ENCODE measurements at places on chromosomes 1 and 21. TPM values are rescaled to one million over a fixed set of nuclear protein-coding genes. Genes with fewer than 3 reads are reported as not detected.
A peak's percentile ranks its signal among the peaks of the same experiment; 100 is the strongest.

- no peak for DNase-seq
These were observed 179.2 kb upstream of the LMO4 start for GRCh38 chr1:87149241-87150041.

DNA sequence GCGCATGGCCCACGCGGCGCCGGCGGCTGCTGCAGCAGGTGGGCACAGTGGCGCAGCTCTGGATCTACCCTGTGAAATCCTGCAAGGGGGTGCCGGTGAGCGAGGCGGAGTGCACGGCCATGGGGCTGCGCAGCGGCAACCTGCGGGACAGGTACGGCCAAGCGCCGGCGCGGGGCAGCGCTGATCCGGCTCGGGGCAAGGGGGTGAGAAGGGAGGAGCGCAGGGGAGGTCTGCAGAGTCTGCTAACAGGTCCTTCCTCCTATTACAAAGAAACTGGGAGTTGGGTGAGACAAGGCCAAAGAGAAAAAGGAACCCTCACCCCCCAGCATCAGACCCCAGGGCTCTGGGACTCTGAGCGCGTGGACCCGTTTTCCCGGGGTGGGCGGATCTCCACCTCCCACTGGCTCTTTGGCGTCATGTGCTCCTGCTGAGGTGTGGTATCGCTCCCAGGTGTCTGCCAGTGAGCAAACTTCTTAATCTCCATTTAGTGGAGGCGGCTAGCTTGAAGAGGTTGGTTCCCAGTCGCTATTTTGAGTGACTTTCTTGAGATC is 431 bp downstream of the MTARC1 start:
- DNase-seq = peak; percentile 52

- no peak for DNase-seq
These were observed 11.6 kb downstream of the DPYD start for GRCh38 chr1:97909266-97909665.

The GUCA2A gene
- total RNA-seq = not detected

DNA sequence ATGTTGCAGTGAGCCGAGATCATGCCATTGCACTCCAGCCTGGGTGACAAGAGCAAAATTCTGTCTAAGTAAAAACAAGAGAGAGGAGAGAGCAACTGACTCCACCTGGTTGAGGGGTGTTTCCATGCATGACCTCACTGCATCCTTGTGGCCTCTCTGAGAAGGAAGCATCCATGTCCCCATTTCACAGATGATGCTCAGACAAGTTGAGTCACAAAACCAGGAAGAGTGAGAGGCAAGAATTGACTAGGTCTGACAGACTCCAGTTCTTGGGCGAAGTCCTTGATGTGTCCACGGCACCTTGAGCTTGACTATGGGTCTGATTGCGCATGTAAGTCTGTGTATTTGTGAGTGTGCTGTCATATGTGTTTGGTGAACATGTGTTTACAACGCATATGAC is 105.8 kb downstream of the LACTBL1 start:
- DNase-seq = no peak

The NOS1AP gene
- total RNA-seq = 6.0 TPM

Measured in progenitor cell of endocrine pancreas (in vitro differentiated cells).